ENCODE measurements at places on chromosomes 4 and X.

GRCh38 chrX:9349572-9350494 is 115.0 kb upstream of the TBL1X start:
- no peak for DNase-seq

- DNase-seq, result no peak
These were observed 202.3 kb downstream of the NDST4 start for GRCh38 chr4:114911111-114911510.

GRCh38 chr4:55127521-55127920 is 2.1 kb upstream of the KDR start:
- no peak for DNase-seq

- DNase-seq, result peak; percentile 8
These were observed 31.8 kb downstream of the USP11 start for GRCh38 chrX:47264483-47265173.

- no peak for DNase-seq
These were observed 44.5 kb downstream of the TRIM2 start for GRCh38 chr4:153248641-153249198.

DNA sequence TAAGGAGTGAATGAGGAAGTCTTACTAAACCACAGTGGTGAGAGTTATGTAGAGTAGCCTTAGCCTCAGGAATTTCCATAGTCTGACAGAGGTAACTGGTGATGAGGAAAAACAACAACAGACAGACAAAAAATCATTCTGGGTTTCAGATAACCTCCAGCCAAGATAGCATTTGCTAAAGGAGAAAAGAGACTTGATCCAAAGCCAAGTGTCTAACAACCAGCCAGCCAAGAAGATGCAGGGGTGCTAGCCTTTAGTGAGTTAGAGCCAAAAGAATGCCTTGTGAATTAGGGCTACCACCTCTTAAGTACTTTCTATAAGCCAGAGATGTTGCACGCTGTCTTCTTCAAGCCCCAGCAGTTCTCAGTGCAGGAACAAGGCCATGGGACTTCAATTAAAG is 478.0 kb upstream of the CPEB2 start:
- DNase-seq, result no peak

DNA sequence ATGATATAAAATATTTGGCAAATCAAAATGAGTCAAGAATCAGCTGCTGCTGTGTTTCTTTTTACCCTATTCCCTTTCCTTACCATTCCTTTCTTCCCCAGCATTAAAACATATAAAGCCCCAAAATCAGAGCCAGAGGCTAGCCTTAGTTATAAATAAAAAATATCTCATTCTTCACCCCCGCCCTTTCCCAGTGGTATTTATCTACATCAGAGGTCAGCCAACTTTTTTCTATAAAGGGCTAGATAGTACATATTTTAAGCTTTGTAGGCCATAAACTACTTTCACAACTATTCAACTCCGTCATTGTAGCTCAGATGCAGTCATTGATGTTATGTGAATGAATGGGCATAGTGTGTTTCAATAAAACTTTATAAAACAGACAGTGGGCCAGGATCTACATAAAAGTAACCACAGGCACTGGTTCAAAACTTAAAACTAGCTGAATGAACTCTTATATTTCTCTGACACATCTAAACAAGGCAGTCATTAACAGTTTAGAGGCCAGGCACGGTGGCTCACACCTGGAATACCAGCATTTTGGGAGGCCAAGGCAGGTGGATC is 30.5 kb upstream of the TCEANC start:
- DNase-seq, result no peak

DNA sequence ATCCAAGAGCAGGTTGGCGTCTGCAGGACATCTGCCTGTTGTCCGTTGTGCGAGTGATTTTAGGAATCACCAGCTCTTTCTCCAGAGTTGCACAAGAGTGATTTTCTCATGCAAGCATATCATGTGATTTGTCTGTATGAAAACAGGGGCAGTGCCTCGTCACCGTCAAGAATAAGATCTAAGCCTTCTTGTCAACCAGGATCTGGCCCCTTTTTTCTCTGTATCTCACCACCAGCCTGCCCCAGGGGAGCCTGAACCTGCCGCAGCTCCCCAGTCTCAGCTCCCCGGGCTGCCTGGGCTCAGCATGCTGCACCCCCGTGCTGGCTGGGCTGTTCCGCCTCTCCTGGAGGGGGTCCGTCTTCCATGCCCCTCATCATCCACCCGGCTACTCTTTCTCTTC is 90.5 kb downstream of the STOX2 start:
- DNase-seq, result no peak

- no peak for DNase-seq
These were observed 108.4 kb upstream of the BMP2K start for GRCh38 chr4:78667764-78668163.

GRCh38 chr4:15398732-15399131 is 29.1 kb upstream of the C1QTNF7 start:
- DNase-seq, result no peak

DNA sequence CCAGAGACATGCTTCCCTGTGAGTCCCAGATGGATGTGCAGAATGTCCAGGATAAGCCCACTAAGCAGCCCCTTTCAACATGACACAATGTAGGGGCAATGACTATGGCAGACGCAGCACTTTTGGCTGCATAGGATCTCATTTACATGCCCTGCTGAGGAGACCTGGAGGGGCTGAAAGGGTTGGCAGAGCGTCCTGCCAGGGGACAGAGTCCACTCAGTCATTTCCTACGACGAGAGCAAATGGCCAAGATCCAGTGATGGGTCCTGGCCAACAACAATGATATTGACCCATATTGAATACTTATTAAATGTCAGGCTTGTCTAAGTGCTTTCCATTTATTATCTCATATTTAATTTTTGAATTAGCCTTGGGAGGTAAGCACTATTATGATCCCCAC is 41.4 kb downstream of the LGI2 start:
- no peak for DNase-seq

DNA sequence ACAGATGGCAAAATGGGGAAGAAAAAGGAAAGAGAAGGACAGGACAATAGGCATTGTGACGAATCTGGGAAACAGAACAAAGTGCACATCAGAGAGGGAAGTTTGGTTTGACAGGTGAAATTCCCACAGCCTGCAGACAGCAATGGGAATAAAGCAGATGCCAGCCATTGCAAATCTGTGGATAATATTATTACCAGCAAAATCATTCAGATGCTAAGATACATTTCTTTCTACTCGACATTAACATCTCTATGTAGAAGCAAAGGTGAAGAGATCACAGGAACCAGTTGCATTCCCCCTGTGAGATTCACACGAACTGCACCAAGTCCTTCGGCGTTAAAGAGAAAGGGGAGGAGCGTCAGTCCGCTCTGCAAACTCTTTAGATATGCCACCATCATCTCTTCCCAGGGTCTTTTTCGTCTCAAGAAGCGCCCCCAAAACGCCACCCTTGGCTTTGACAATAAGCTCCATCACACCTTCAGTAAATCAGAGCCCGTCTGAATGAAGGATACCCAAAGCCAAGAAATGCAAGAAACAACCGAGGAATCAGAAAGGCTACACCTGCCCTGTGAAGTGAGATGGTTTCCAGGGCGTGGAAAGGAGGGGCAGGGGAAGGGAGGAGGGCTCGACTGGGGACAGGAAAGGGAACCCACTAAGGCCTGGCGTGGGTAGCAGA is 1.9 kb downstream of the NEUROG2 start:
- DNase-seq, result no peak

DNA sequence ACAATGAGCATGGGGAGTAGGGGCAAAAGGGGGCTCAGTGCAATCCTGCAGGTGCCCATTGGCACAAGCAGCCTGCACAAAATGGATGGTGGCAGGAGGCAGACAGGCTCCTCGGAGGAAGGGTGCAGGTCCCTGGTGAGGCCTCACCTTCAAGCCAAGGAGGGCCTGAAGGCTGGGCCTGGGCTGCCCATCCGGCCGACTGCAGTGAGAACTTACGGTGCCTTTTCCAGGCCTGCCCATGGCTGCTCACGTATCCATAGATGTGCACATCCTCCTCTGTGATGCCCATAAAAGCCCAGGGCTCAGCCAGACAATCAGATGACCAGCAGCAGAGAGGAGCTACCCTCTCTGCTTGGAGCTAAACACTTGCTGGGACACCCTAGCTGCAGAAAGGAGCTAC is 1089.8 kb downstream of the PCDH18 start:
- no peak for DNase-seq

All from stimulated activated CD4-positive, alpha-beta T cell treated with anti-CD3 and anti-CD28 coated beads, Interleukin-15, amount 100 ng/mL, for 24 hours (primary cell).